ENCODE measurements at places on chromosomes 1 and 21. TPM values are rescaled to one million over a fixed set of nuclear protein-coding genes. Genes with fewer than 3 reads are reported as not detected.

The ZNF593OS gene
- not detected for total RNA-seq

The CFAP141 gene
- not detected for total RNA-seq

The SLC22A15 gene
- not detected for total RNA-seq

The LRRC7 gene
- 0.10 TPM for total RNA-seq

The GPR137B gene
- 7.5 TPM for total RNA-seq

The TSSK3 gene
- total RNA-seq, result not detected

The PRDX6 gene
- 230 TPM for total RNA-seq

The COL8A2 gene
- 1.1 TPM for total RNA-seq

The PAQR6 gene
- total RNA-seq, result 0.20 TPM

The LRRN2 gene
- 0.05 TPM for total RNA-seq

The EXTL1 gene
- total RNA-seq, result not detected

The PHC2 gene
- 101 TPM for total RNA-seq

The C1orf94 gene
- not detected for total RNA-seq

The GPR52 gene
- total RNA-seq, result not detected

The GPR25 gene
- total RNA-seq, result not detected

The SYPL2 gene
- 0.05 TPM for total RNA-seq

The ANGPTL3 gene
- not detected for total RNA-seq

The OR2L13 gene
- total RNA-seq, result not detected

The RWDD3 gene
- total RNA-seq, result 9.7 TPM

The CRNN gene
- not detected for total RNA-seq

The BRDT gene
- total RNA-seq, result not detected

The CD1B gene
- total RNA-seq, result not detected

The PLCH2 gene
- not detected for total RNA-seq

The S100A1 gene
- not detected for total RNA-seq

The PSMB4 gene
- 419 TPM for total RNA-seq

The CASZ1 gene
- 3.6 TPM for total RNA-seq

The STUM gene
- not detected for total RNA-seq

The DENND1B gene
- total RNA-seq, result 0.80 TPM

The PROK1 gene
- total RNA-seq, result not detected

The CNR2 gene
- not detected for total RNA-seq

The HNRNPU gene
- total RNA-seq, result 304 TPM

The AIRE gene
- total RNA-seq, result not detected

The GPR161 gene
- total RNA-seq, result 10.5 TPM

The OR2T2 gene
- not detected for total RNA-seq

The GBP4 gene
- 22.5 TPM for total RNA-seq

The OR10Z1 gene
- not detected for total RNA-seq

The MPL gene
- total RNA-seq, result not detected

The EPHA10 gene
- total RNA-seq, result not detected

The PEAR1 gene
- 46.7 TPM for total RNA-seq

The UTS2 gene
- not detected for total RNA-seq

The LRRIQ3 gene
- total RNA-seq, result 0.34 TPM

The CHAF1B gene
- total RNA-seq, result 9.0 TPM

The TPTE gene
- not detected for total RNA-seq

The NIBAN1 gene
- total RNA-seq, result 19.1 TPM

The PLA2G2F gene
- not detected for total RNA-seq

The RNF186 gene
- not detected for total RNA-seq

The MYBPH gene
- not detected for total RNA-seq

The JAM2 gene
- 0.79 TPM for total RNA-seq

The SPRR2F gene
- total RNA-seq, result not detected

The GBP6 gene
- total RNA-seq, result not detected

The LCE1C gene
- not detected for total RNA-seq

The IGSF8 gene
- total RNA-seq, result 7.1 TPM

The SPOCD1 gene
- total RNA-seq, result 47.2 TPM

The LCE2B gene
- not detected for total RNA-seq

The PCP4L1 gene
- total RNA-seq, result not detected

The NPHS2 gene
- not detected for total RNA-seq

The CD84 gene
- total RNA-seq, result not detected

All from mammary microvascular endothelial cell (primary cell).